ENCODE measurements at places on chromosomes 11 and 22.
A peak's percentile ranks its signal among the peaks of the same experiment; 100 is the strongest.

GRCh38 chr11:13118650-13119049, 109.5 kb downstream of the RASSF10 start:
- DNase-seq, result no peak

- DNase-seq, result no peak
These were observed 86.6 kb upstream of the BDNF start for GRCh38 chr11:27786864-27787263.

DNA sequence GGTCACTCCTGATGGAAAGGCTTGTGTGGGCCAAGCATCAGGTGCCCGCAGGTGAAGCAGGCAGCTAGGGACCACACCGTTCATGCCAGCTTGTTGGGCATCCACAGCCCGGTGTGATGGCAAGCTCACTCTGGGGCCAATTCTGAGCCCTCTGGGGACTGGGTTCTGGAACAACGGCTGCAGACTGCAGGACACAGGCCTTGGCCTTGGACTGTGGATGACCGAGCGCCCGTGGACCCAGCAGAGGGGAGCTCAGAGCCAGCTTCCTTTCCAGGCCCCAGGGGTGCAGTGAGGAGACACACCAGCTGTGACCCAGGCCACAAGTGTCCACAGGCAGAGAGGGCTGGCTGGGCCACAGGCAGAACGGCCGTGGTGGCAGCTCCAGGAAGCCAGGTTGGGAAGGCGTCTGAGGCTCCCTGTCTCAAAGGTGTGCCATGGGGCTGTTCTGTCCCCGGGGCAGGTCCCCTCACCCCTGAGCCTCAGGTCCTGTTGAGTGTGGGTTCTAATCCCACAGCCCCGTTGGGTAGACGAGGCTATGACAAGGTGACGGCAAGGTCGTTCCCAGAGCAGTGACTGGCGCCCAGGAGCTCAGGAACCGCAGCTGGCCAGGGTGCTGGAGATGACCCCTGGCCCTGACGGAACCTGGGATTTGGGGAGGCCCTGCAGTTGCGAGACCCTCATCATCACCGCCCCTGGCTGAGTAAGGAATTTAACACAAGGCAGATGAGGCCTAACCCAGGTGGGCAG, 1079.4 kb downstream of the BRD1 start:
- DNase-seq, result no peak

- DNase-seq, result peak; percentile 96
These were observed 14.9 kb upstream of the TSKU start for GRCh38 chr11:76768088-76768908.

DNA sequence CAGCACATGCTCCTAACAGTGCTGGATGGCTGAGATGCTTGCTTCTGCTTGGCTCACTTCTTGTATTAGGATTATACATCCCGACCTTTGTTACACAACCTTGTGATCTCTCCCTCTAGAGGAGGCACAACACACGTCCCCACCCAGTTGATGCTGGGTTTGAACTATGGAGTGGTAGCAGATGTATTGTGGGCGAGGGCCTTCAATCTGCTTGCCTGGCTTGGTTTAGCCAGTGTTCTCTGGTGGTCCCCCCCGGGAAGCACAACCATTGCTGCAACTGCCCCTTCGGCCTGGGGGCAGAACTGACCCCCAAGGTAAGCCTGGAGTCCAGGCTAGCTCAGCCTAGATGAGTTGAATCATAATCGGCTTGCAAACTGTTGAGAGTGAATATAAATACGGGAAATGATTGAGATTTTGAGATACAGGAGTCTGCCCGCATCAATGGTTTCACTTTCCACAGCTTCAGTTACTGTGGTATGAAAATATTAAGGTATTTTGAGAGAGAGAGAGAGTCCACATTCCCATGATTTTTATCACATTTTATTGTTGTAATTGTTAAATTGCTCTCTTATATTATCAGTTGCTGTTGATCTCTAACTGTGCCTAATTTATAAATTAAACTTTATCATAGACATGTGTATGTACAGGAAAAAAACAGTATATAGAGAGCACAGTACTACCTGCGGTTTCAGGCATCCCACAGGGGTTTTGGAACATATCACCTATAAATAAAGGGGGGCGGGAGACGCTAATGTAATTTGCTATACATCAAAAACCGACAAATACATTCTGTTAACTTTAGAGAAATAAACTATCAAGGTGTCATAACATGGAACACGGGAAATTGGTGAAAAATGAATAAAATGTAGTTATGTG, 482.0 kb upstream of the B3GAT1 start:
- no peak for DNase-seq

DNA sequence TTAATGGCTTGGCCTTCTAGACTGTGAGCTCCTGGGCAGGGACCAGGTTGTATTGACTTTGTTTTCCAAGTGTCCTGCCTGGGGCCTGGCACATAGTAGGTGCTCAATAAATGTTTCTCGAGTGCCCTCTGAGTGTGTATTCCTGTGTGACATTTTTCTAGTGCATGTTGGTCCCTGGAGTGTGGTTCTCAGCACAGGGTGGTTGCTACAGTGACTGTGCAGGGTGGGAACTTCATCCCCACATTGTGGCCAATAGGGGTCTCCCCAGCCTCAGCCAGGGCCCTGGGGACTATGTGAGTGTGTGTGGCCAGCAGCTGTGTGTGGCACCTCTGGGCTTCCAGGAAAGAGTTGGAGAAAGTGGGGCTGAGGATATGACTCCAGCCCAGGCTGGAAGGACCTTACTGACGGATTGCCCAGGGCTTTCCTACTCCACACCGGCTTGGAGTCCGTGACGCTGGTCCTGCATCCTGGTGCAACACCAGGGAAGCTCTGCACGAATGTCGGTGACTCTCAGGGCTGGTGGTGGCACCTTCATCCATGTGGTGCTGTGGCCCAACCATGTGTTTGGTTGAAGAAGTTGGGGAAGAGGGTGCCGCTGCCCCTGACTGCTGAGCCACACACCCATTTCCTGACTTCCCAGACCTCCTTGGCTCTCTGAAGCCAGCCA, 9.0 kb upstream of the MARK2 start:
- DNase-seq, result no peak

GRCh38 chr22:45185718-45186514, 22.2 kb downstream of the NUP50 start:
- no peak for DNase-seq

- no peak for DNase-seq
These were observed 6.6 kb downstream of the CNGA4 start for GRCh38 chr11:6245536-6245935.

DNA sequence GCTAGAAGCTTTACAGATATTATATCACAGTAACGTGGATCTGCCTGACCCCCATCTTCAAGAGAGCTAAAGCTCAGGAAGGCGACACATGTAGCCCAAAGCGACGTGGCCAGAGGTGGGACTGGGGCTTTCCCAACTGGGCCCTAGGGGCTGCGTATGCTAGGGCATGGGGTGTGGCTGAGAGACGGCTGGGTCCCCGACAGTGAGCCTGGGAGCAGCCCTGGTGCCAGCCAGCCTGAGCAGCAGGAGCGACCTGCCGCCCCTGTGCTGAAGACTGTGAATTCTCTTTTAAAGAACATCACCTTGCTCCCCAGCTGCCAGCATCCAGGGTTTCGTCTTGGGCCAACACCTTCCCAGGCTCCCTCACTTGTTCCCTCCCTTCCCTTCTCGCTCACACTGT, 32.9 kb upstream of the CYP2D6 start:
- DNase-seq, result no peak

DNA sequence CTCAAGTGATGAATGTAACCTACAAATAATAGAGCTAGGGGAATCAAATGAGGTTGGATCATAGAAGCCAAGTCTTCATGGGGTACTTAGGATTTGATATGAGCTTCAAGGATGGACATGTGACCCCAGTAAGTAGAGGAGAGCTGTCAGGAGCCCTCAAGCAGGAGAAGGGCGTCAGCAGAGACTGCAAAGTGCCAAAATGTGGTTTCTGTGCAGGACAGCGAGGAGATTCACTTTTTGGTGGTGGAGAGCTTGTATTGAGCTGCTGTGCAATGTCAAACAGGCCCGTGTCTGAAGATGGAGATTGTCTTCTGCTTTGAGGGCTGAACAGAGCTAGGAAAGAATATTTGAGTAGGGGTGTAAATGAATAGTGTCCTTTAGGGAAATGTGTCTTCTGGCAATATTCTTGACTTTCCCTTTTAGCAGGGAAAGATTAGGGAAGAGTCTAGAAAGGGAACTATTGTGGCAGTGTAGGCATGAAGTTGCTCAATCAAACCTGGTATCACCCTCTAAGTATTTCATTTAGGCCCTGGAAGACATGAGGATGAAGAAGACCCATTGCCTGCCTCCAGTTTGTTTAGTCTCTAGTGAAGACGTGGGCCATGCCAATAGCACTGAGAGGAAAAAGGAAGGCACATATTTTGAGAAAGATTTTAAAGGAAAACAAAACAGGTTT, 31.2 kb upstream of the SORL1-AS1 start:
- no peak for DNase-seq

DNA sequence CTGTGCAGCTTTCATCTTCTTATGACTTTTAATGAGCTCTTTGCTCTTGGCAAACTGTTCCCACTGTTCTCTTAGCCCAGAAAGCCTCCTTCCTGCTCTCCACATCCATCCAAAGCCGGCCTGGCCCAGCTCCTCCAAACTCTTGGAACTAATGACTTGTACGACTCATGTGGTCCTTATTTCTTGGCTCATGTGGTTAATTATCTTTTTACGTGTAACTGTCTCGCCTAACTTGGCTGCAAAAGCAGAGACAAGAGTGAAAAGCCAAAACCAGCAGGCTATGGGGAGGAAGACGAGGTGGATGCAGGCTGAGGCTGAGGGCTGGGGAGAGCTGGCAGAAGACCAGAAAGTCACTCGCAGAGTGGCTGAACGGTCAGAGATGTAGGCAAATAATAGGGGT, 5.5 kb downstream of the CSNK2A3 start:
- no peak for DNase-seq

DNA sequence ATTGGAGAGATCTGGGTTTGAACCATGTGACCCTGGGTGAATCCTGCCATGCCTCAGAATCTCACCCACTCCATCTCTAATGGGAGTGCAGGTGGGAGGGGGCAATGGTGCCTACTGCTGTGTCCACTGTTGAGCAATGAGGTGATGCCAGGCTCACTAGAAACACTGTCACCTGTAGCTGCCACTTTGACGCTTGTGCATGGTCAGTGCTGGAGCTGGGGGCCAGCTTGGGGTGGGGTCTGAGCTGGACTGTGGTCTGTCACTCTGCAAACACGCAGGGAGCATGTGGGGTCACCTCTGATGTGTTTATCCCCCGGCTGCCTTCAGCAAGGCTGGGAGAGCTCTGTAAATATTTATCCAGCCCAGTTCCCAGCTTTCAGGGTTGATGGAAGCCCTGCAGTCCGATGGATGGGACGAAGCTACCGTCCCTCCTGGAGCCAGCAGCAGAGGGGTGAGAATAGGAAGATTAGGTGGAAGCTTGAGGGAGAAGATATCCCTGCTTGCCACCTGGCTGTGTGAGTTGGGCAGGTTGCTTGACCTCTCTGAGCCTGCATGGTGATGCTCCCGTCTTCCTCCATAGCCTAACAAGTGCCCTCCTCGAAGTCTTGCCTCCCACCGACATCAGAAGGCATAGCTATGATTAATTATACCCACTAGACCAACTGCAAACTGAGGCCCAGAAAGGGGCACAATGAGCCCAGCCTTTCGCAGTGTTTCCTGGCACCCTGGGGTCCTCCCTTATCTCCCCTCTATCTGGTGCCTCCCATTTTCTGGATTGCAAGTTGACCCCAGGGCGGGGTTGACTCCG, 1.7 kb downstream of the MMP11 start:
- no peak for DNase-seq

GRCh38 chr22:41540006-41540315, 4.3 kb downstream of the POLR3H start:
- no peak for DNase-seq

DNA sequence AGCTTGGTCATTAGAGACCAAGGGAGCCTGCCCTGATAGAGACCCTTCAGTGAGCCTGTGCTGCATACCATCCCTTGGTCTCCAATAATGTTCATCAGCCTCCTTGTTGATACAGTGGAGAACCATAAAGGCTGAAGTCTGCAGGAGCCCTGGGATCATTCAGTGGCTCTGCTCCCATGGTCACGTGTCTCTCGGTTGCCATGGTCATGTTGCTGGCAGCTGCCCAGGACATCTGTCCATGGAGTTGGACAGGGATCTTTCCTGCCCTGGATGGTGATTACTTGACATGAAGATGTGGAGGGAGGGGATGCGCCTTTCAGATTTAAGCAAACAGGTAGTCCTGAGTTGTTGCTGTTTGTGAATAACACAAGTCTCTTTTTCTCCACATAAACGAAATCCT, 38.2 kb downstream of the CYB5R2 start:
- no peak for DNase-seq

GRCh38 chr11:70205766-70206165, 2.7 kb downstream of the FADD start:
- DNase-seq, result no peak

- no peak for DNase-seq
These were observed 184.1 kb upstream of the SYT13 start for GRCh38 chr11:45470151-45470793.

DNA sequence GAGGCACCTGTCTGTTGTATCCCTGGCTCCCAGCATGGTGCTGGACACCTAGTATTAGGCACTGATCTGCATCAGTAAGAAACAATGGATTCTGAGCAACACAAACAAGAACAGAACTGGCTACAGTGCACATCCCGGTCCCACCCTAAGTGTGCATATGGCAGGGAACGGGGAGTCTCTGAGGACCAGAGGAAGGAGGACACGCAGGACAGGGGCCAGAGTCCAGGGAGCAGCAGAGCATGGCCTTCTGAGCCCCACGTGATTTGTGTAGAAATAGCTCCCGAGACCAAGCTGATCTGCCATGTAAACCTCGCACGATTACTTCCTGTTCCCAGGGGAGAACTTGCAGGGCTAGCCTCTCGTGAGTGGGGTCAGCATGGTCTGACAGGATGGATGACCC, 12.7 kb upstream of the SNX32 start:
- no peak for DNase-seq

- DNase-seq, result no peak
These were observed 104.7 kb upstream of the SPON1 start for GRCh38 chr11:13857828-13858227.

DNA sequence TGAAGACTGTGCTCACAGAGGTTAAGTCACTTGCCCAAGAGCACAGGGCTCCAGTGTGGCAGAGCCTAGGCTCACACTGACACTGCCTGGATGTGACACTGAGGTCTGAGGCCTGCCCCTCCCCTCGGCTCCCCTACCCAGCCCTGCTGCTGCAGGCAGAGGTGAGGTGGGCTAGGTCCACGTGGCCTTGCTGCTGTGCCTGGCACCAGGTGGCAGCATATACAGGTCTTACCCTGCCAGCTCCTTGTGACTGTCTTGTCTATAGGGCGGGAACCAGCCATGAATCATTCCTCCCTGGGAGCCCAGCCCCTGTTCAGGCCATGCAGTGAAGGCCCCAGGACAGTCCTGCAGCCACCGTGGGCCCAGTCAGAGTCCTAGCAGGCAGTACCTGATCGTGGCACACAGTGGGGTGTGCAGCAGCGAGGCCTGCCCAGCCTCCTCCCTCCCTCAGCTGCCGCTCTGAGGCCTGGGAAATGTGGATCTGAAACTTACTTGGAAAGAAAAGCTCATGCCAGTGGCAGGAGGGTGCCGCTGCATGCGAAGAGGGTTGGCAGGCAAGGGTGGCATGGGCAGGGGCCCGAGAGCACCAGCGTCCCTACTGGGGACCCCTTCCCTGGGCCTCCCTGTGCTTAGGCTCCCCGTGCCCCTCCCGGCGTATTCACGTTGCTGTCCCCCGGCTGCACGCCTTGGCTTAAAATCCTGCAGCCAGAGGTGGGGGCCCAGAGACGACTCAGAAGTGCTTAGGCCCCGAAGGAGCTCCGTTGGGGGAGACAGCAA, 1.2 kb upstream of the CERK start:
- DNase-seq, result peak; percentile 38

GRCh38 chr11:910044-910588, 494 bp downstream of the CHID1 start:
- DNase-seq, result no peak

GRCh38 chr11:94511932-94512781, at the start of gene C11orf97:
TSS of gene C11orf97 (plus strand) at chr11:94512461. CDS start at chr11:94512529, 68 bp downstream.
- no peak for DNase-seq
